ENCODE measurements at places on chromosomes 6 and 20. TPM values are rescaled to one million over a fixed set of nuclear protein-coding genes. Genes with fewer than 3 reads are reported as not detected.

The MOG gene
- total RNA-seq: not detected

The FOXC1 gene
- total RNA-seq: 39.0 TPM

The NOP56 gene
- 60.3 TPM for total RNA-seq

The SLC17A1 gene
- not detected for total RNA-seq

The NRSN1 gene
- not detected for total RNA-seq

The KIAA1755 gene
- 0.88 TPM for total RNA-seq

The SPTLC3 gene
- total RNA-seq: 76.6 TPM

The MCCD1 gene
- not detected for total RNA-seq
